ENCODE measurements at places on chromosomes 7 and 10. TPM values are rescaled to one million over a fixed set of nuclear protein-coding genes. Genes with fewer than 3 reads are reported as not detected.
A peak's percentile ranks its signal among the peaks of the same experiment; 100 is the strongest.

DNA sequence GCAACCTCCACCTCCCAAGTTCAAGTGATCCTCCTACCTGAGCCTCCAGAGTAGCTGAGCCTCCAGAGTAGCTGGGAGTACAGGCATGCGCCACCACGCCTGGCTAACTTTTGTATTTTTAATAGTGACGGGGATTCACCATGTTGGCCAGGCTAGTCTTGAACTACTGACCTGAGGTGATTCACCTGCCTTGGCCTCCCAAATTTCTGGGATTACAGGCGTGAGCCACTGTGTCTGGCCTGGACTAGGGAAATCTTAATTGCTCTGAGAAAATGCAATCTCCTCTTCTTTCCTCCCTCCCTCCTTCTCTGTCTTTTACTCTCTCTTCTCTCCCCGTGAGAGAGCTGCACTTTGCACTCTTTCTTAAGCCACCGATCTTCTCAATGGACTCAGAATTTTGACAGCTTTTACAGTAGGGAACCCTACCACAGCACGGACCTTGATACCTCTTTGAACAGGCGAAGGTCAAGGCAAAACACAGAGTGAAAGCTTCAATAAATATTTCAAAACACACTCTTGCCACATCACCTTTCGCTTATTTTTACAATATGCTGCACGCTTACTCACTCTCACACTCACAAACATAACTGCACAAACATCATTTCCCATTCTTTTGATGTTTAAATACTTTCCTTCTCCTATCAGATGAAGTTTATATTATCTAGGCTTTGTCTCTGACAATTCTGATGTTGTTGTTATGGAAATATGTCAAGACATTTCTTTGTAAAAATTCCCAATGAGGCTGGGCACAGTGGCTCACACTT lies 173.4 kb upstream of the NRP1 start:
- DNase-seq, result no peak
- H3K36me3 ChIP-seq, result no peaks in the 10 kb centered on the region
- H3K4me3 ChIP-seq, result no peak overlapping the region
- H3K27me3 ChIP-seq, result no peaks in the 10 kb centered on the region
- H3K27ac ChIP-seq, result no peak overlapping the region
- no peaks in the 10 kb centered on the region for H3K4me1 ChIP-seq

GRCh38 chr10:74825371-74826141 lies 844 bp upstream of the KAT6B start:
- no peaks in the 10 kb centered on the region for H3K4me1 ChIP-seq
- peak overlapping the region; percentile 99 for H3K27ac ChIP-seq
- DNase-seq, result peak; percentile 59
- no peaks in the 10 kb centered on the region for H3K36me3 ChIP-seq
- H3K4me3 ChIP-seq, result peak overlapping the region; percentile 94

GRCh38 chr10:57162231-57162630 lies 801.2 kb upstream of the ZWINT start:
- H3K4me1 ChIP-seq, result no peaks in the 10 kb centered on the region
- DNase-seq, result no peak
- no peak overlapping the region for H3K4me3 ChIP-seq
- no peak overlapping the region for H3K27ac ChIP-seq

DNA sequence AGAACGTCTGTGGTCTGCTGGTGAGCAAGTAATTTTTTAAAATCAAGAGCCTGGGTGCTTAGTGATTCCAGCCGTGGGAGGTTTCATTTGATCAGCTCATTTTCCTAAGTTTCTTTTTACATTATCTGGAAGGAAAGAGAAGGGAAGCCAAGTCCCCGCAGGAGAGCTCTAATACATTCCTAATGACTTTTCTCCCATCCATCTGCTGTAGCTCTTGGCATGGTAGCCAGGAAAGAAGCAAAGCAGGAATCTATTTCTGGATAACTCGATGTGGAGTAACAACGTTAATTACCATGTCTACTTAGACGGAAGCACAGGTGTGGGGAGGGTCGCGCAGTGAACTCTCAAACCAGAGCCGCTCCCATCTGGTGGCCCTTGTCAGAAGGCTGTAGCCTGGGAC lies 121.9 kb downstream of the PAXIP1 start:
- H3K36me3 ChIP-seq, result no peaks in the 10 kb centered on the region
- no peaks in the 10 kb centered on the region for H3K4me1 ChIP-seq
- H3K4me3 ChIP-seq, result no peak overlapping the region
- no peak overlapping the region for H3K27ac ChIP-seq

GRCh38 chr7:15972862-15973275 lies 286.4 kb upstream of the MEOX2 start:
- no peaks in the 10 kb centered on the region for H3K4me1 ChIP-seq
- no peak for DNase-seq
- H3K36me3 ChIP-seq, result no peaks in the 10 kb centered on the region

DNA sequence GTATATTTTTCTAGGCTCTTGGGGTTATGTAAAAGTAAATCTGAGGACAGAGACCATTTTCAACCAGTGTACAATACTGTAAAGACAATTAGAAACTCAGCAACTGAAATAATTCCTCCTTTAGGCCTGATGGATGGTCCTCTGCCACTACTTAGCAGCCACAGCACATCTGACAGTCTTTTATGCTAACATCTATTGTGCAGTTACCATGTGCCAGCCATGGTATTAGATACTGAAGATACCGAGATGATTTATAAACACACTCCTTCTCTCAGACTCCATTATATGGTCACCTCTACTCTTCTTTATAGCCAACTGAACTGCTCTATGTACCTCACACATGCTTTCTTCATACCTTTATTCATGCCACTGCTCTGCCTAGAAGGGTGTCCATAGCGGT lies 61.2 kb upstream of the CCNJ start:
- DNase-seq, result no peak
- no peak overlapping the region for H3K27ac ChIP-seq
- H3K36me3 ChIP-seq, result no peaks in the 10 kb centered on the region
- H3K4me1 ChIP-seq, result no peaks in the 10 kb centered on the region
- H3K4me3 ChIP-seq, result no peak overlapping the region

GRCh38 chr10:87734987-87735827 lies 75.5 kb downstream of the PAPSS2 start:
- no peaks in the 10 kb centered on the region for H3K36me3 ChIP-seq
- H3K27ac ChIP-seq, result no peak overlapping the region
- H3K4me3 ChIP-seq, result no peak overlapping the region
- DNase-seq, result no peak
- H3K4me1 ChIP-seq, result no peaks in the 10 kb centered on the region

- peaks cover 4% of the 10 kb centered on the region for H3K4me1 ChIP-seq
- no peak overlapping the region for H3K4me3 ChIP-seq
- H3K27me3 ChIP-seq, result no peaks in the 10 kb centered on the region
- H3K36me3 ChIP-seq, result peaks cover 8% of the 10 kb centered on the region
- H3K27ac ChIP-seq, result peak overlapping the region; percentile 89
Measured at GRCh38 chr7:107972075-107972482, 30.9 kb downstream of the LAMB1 start.

The HOXA4 gene
- 2.0 TPM for total RNA-seq

- H3K4me1 ChIP-seq, result no peaks in the 10 kb centered on the region
- H3K36me3 ChIP-seq, result no peaks in the 10 kb centered on the region
- DNase-seq, result no peak
- H3K4me3 ChIP-seq, result no peak overlapping the region
- H3K27ac ChIP-seq, result no peak overlapping the region
Measured at GRCh38 chr7:89077992-89078391, 282.5 kb upstream of the TEX47 start.

DNA sequence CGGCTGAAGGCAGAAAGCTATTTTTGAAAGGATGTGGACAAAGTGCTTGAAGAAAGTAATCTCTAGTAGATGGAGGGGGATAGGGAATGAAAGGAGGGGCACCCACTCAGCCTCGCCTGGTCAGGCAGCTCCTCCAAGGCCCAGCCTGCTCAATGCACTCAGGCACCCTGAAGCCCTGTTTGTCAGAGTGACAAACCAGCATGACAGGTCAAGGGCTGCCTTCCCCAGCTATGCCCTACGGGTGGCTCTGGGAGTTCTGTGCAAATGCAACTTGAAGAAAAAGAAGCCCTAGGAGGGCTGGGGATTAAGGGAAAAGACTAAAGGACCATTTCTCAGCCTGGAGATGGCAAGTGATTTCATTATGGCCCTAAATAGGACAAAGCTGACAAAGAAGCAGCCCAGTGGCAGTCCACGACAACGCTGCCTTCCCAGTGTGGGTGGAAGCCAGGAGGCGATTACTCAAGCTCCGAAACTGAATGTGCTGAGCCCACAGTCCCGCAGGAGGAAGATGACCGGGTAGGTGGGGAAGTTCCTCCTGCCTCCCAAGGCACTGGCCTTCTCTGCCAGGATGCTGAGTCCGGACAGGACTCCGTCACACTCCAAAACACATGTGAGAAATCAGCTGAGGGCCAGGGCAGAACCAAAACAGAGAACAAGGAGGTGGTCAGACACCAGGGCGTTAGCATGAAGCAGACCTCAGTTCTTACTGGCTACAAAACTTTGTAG lies 16.3 kb downstream of the LIPA start:
- H3K27ac ChIP-seq, result peak overlapping the region; percentile 64
- no peaks in the 10 kb centered on the region for H3K4me1 ChIP-seq
- H3K4me3 ChIP-seq, result no peak overlapping the region
- no peaks in the 10 kb centered on the region for H3K27me3 ChIP-seq

The SPDYE5 gene
- not detected for total RNA-seq

GRCh38 chr7:90222811-90223725 lies 11.5 kb downstream of the STEAP2 start:
- no peaks in the 10 kb centered on the region for H3K36me3 ChIP-seq
- H3K4me3 ChIP-seq, result peak overlapping the region; percentile 3
- DNase-seq, result peak; percentile 56
- no peaks in the 10 kb centered on the region for H3K27me3 ChIP-seq
- H3K4me1 ChIP-seq, result no peaks in the 10 kb centered on the region

GRCh38 chr7:117862378-117862777 lies 10.9 kb downstream of the CTTNBP2 start:
- no peaks in the 10 kb centered on the region for H3K4me1 ChIP-seq
- H3K27me3 ChIP-seq, result no peaks in the 10 kb centered on the region
- no peaks in the 10 kb centered on the region for H3K36me3 ChIP-seq
- no peak for DNase-seq
- H3K27ac ChIP-seq, result no peak overlapping the region
- no peak overlapping the region for H3K4me3 ChIP-seq

The FUOM gene
- total RNA-seq, result 13.8 TPM

The MRLN gene
- not detected for total RNA-seq

GRCh38 chr7:17307558-17307957 lies 9.1 kb downstream of the AHR start:
- no peak for DNase-seq
- H3K4me3 ChIP-seq, result peak overlapping the region; percentile 24
- peaks cover 4% of the 10 kb centered on the region for H3K4me1 ChIP-seq
- no peaks in the 10 kb centered on the region for H3K36me3 ChIP-seq
- H3K27ac ChIP-seq, result peak overlapping the region; percentile 98

DNA sequence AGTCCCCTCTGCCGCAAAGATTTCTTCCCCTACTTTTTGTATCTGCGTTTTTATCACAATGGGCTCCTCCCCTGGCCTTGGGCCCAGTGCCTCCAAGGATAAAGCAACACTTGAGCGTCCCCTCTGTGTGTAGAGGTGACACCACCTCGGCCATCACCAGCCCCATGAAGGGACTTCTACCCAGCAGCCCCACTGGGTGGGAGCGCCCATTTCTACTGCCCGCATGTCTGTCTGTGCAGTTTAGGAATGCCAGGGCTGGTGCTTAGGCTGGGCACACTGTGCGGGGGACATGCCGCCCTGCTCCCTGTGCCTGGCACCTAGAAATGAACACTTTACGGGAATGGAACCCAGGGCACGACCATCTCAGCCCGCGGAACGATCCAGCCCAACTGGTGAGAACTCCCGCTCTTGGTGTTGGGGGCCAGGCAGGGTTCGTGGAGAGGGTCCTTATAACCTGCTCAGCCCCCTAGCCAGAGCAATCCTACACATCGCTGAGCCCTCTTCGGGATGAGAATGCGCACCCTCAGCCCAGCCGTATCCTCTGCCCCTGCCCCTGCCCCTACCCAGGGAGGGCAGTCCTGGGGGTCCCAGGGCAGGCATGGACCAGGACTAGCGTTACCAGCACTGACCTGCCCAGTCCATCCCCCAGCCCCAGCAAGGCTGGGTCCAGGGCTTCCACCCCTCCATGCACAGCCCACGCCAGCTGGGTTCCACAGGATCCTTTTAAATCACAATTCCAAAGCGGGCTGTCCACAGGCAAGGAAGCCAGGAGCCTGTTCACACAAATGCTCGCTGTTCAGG lies 12.8 kb downstream of the CRYGN start:
- H3K4me3 ChIP-seq, result no peak overlapping the region
- peaks cover 25% of the 10 kb centered on the region for H3K4me1 ChIP-seq
- no peak for DNase-seq
- no peaks in the 10 kb centered on the region for H3K27me3 ChIP-seq
- H3K27ac ChIP-seq, result peak overlapping the region; percentile 96
- H3K36me3 ChIP-seq, result no peaks in the 10 kb centered on the region

DNA sequence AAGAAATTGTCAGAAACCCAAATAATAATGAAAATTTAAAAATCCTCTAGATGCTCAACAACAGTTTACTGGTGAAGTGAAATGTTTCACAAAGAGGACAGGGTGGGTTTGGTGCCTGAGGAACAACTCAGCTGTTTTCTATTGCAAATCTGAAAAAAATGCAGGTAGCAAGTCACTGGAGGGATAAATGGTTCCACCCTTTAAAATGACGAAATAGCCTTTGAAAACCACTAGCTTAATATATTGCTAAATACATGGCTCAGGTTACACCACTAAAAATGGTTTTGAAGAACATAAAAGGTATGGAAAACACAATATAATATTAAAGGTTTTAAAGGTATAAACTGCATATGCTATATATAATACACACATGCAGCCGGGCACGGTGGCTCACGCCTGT lies 69.5 kb downstream of the LMBR1 start:
- no peaks in the 10 kb centered on the region for H3K4me1 ChIP-seq
- H3K27me3 ChIP-seq, result no peaks in the 10 kb centered on the region
- H3K4me3 ChIP-seq, result no peak overlapping the region
- no peaks in the 10 kb centered on the region for H3K36me3 ChIP-seq

The EPO gene
- not detected for total RNA-seq

GRCh38 chr10:98167191-98167590 lies 32.7 kb downstream of the R3HCC1L start:
- no peak overlapping the region for H3K4me3 ChIP-seq
- no peak for DNase-seq
- peaks cover 5% of the 10 kb centered on the region for H3K4me1 ChIP-seq
- H3K27ac ChIP-seq, result no peak overlapping the region
- H3K27me3 ChIP-seq, result no peaks in the 10 kb centered on the region

The ARHGEF35 gene
- total RNA-seq, result 31.8 TPM

DNA sequence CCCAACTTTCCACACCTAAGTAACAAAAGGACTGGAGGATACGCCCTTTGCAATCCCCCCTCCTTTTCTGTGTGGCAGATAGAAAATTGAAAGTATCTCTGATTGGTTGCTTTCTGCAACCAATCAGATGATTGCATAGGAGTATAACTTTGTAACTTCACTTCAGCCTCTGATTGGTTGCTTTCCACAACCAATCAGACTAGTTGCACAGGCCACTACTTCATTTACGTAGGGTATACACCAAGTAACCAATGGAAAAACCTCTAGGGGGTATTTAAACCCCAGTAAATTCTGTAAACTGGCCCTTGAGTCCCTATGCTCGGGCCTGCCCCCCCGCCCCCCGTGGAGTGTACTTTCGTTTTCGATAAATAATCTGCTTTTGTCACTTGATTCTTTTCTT lies 1080.4 kb downstream of the CNTNAP2 start:
- DNase-seq, result no peak
- no peaks in the 10 kb centered on the region for H3K4me1 ChIP-seq
- no peak overlapping the region for H3K27ac ChIP-seq
- no peaks in the 10 kb centered on the region for H3K36me3 ChIP-seq

GRCh38 chr7:96297876-96298275 lies 24.0 kb downstream of the SLC25A13 start:
- H3K36me3 ChIP-seq, result no peaks in the 10 kb centered on the region
- DNase-seq, result no peak
- no peak overlapping the region for H3K4me3 ChIP-seq
- H3K4me1 ChIP-seq, result no peaks in the 10 kb centered on the region

Measured in breast epithelium (tissue), 4 donors.